Naive thymus-derived CD8-positive, alpha-beta T cell (primary cell): ENCODE measurements at places on chromosomes 12 and 14. TPM values are rescaled to one million over a fixed set of nuclear protein-coding genes. Genes with fewer than 3 reads are reported as not detected.

Gene VAMP1
- total RNA-seq, result 91.4 TPM

Gene EEF1AKMT3
- 4.0 TPM for total RNA-seq

Gene NDRG2
- 35.4 TPM for total RNA-seq

Gene TAS2R31
- 3.2 TPM for total RNA-seq

Gene SNRNP35
- total RNA-seq, result 46.6 TPM

Gene RNASE4
- not detected for total RNA-seq

DNA sequence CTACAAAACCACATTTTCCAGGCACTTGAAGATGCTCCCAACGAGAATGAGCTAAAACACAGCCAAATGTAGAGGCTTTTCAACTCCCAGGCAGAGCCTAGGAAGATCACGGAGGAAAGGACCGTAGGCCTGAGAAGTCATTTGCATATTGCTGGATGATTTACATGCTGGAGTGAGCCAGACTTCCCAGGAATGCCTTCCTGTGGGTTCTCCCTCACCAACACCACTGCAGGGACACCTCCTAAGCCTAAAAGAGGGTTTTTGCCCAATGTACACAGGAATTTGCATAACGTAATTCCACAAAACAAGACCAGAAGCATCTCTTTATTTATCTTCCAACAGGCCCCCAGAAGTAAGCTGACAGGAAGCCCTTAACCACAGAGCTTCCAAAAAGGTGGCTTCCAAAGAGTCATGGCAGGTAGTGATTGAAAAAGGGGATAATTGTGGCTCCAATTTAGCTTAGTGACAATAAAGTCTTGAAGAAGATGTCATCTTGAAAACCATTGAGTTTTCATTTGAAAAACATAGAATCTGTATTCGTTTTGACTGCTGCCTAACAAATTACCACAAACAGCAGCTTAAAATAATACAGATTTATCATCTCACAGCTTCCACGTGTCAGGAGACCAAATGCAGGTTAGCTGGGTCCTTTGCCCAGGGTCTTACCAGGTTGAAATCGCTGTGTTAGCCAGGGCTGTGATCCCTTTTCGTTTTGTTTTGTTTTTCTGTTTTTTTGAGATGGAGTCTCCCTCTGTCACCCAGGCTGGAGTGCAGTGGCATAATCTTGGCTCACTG is 116.2 kb downstream of the EGLN3 start:
- H3K4me3 ChIP-seq, result no peak overlapping the region
- no peaks in the 10 kb centered on the region for H3K36me3 ChIP-seq
- no peak for DNase-seq
- no peaks in the 10 kb centered on the region for H3K27me3 ChIP-seq
- H3K4me1 ChIP-seq, result peaks cover 2% of the 10 kb centered on the region

- no peak overlapping the region for H3K4me3 ChIP-seq
- H3K27me3 ChIP-seq, result peaks cover 3% of the 10 kb centered on the region
- DNase-seq, result no peak
- no peaks in the 10 kb centered on the region for H3K36me3 ChIP-seq
Observed at GRCh38 chr12:21239866-21240265, 94.9 kb downstream of the SLCO1A2 start.

DNA sequence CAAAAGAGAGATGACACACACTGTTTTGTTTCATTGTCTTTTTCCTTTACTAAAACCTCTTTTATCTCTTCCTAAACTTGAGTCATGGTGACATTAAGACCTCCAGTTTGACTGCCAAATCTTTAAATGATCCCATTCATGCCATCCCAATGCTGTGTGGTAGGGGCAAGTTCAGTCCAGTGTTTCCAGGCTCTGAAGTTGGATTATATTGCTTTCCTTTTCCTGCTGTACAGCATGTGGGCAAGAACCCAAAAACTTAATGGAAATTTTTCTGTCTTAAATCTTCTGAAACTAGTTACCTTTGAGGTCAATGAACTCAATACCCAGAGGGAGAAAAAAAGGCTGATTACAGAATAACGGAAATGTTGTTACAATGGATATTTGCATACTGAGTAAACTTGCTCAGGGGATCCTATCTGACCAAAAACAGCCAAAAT is 187.1 kb upstream of the FAR2 start:
- H3K36me3 ChIP-seq, result no peaks in the 10 kb centered on the region
- no peak for DNase-seq
- H3K27ac ChIP-seq, result no peak overlapping the region
- H3K4me1 ChIP-seq, result no peaks in the 10 kb centered on the region

GRCh38 chr12:54390176-54390667 is 5.7 kb upstream of the ZNF385A start:
- H3K36me3 ChIP-seq, result peaks cover 14% of the 10 kb centered on the region
- H3K4me3 ChIP-seq, result peak overlapping the region; percentile 93
- peaks cover 60% of the 10 kb centered on the region for H3K4me1 ChIP-seq
- no peak overlapping the region for H3K27ac ChIP-seq
- H3K27me3 ChIP-seq, result no peaks in the 10 kb centered on the region
- DNase-seq, result no peak

DNA sequence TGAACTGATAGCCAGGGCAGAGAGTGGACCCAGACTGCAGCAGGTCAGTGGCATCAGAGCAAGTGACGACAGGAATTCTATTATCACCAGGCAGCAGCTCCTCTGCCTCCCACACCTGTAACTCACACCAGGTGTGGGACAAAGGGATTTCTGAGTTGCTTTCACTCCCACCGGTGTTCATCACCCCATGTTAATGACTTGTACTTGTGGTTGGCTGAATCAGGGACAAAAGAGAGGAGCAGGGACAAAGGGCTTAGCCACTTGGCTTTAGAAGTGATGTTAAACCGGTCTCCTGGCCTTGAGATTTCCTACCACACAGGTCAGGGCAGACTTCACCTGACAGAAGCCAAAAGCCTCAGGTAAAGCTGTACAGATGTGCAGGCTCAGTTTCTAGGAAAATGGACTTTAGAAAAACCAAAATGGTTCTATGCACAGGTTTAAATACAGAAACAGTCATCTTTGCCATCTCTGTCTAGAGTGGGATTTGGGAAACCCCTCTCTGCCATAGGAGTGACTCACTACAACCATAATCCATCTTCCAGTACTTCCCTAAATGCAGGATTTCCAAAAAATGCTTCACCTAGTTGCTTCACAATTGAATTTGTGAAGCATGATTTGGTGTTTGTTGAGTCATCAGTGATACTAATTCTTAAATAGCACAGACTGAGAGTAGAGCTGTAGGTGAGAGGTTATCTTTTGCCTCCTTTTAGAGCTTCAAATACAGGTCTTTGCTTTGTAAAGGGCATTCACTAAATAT is 158.5 kb downstream of the PRKCH start:
- no peak for DNase-seq
- no peaks in the 10 kb centered on the region for H3K27me3 ChIP-seq
- peak overlapping the region; percentile 99 for H3K27ac ChIP-seq
- peaks cover 90% of the 10 kb centered on the region for H3K4me1 ChIP-seq
- H3K4me3 ChIP-seq, result peak overlapping the region; percentile 78

DNA sequence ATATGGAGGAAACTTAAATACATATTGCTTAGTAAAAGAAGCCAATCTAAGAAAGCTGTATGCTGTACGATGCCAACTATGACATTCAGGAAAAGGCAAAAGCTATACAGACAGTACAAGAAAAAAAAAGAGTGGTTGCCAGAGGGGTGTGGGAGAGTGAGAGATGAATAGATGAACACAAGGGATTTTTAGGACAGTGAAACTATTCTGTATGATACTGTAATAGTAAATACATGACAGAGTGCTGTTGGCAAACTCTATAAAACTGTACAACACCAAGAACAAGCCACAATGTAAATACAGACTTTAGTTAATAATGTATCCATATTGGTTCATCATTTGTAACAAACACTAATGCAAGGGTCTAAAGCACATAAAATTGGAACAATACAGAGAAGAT is 10.9 kb upstream of the MIPOL1 start:
- H3K36me3 ChIP-seq, result no peaks in the 10 kb centered on the region
- H3K4me1 ChIP-seq, result no peaks in the 10 kb centered on the region
- peaks cover 8% of the 10 kb centered on the region for H3K27me3 ChIP-seq
- no peak overlapping the region for H3K27ac ChIP-seq
- no peak for DNase-seq

DNA sequence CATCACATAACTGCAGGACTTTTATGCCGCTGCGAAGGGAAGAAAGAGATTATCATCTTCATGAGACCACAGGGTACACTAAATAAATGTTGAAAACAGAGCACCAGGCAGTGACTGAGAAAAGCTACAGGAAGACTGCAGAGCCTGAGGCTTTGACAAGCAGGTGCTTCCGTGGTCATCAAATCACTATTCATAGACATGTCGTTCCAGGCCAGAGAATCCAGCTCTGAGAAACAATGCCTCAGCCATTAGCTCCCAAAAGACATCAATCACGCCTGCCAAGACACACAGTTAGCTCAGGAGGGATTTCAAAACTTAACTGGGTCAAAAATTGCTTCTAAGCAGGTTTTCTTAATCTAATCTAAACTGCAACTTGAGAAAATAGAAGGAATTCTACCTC is 47.2 kb upstream of the GARIN6 start:
- no peak overlapping the region for H3K4me3 ChIP-seq
- H3K36me3 ChIP-seq, result no peaks in the 10 kb centered on the region
- H3K4me1 ChIP-seq, result no peaks in the 10 kb centered on the region
- no peak for DNase-seq
- H3K27ac ChIP-seq, result no peak overlapping the region

DNA sequence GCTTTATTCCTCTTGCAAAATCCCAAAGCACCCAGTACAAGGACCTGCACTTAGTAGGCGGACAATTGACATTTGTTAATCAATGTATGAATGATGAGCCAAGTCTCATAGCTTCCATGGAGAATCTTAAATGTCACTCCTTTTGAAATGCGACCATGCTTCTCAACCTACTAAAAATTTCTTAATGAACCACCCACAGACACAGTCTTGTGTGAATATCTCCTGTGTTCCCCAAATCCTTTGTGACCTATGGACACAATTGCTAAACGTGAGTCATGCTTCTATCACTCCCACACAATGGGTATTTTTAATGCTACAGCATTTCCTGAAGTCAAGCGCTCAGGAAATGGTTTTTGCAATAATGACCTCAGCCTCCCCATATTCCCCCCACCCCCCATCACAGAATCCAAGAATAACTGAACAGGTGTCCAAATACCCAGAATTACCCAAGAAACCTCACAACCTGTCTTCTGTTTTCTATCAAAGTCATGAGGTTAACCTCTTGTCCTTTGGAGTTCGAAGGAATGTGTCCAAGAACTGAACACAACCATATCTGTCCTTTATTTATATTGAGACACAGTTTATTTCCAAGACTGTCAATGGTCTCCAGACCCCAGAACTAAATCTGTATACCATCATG is 163.6 kb upstream of the PLEKHG7 start:
- peaks cover 46% of the 10 kb centered on the region for H3K4me1 ChIP-seq
- H3K27me3 ChIP-seq, result no peaks in the 10 kb centered on the region
- H3K4me3 ChIP-seq, result peak overlapping the region; percentile 30
- H3K27ac ChIP-seq, result peak overlapping the region; percentile 42

DNA sequence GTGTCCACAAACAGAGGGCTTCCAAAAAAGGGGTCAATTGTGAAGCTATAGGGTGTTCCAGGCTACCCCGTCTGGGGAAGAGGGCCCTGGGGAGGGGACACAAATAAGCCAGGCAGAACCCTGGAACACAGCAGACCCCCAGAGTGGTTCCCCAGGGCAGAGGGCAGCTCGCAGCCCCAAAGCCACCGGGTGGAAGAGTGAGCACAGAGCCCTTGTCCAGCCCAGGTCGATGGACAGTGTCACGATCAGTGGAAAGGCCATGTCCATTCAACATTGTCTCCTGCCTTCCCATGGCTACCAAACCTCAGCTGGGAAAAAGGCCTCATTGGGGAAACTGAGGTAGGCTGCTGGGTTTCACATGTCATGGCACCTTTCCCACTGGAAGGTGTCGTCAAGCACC is 131.4 kb downstream of the DICER1 start:
- no peaks in the 10 kb centered on the region for H3K36me3 ChIP-seq
- H3K4me3 ChIP-seq, result no peak overlapping the region
- peaks cover 3% of the 10 kb centered on the region for H3K27me3 ChIP-seq
- H3K27ac ChIP-seq, result no peak overlapping the region

DNA sequence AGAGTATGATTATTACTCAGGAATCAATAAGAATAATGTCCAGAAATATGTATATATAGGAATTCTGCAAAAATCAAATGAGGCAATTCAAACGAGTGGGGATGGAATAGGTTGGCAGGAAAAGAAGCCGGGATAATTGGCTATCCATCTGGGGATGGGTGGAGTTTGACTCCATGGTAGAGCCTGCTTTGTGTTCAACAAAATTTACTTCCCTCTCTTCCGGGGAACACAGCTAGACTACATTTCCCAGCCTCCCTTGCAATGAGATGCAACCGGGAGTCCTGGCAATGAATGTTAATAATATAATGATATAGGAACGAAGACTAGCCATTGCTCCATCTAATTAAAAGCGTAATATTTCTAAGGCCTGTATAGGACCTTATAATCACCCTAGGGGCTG is 146.6 kb downstream of the EFCAB11 start:
- no peak overlapping the region for H3K27ac ChIP-seq
- no peaks in the 10 kb centered on the region for H3K36me3 ChIP-seq
- H3K27me3 ChIP-seq, result no peaks in the 10 kb centered on the region

DNA sequence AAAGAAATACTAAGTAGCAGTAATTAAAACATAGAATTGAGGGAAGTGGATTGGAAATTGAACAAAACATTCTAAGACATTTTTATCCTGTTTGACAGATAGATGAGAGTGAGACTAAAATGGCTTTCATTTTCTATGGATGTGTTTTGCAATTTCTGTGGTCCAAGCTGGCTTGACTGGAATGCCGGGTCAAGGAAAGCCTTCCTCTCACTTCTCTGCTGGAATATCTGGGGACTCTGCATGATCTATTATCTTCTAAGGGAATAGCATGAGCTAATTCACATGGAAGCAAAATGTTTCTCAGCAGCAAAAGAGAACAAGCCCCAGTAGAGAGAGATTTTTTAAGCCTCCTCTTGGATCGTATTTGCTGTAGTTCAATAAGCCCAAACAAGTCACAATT is 407.9 kb upstream of the ATXN7L3B start:
- no peaks in the 10 kb centered on the region for H3K36me3 ChIP-seq
- no peaks in the 10 kb centered on the region for H3K27me3 ChIP-seq
- H3K4me3 ChIP-seq, result no peak overlapping the region
- DNase-seq, result no peak
- H3K4me1 ChIP-seq, result no peaks in the 10 kb centered on the region

DNA sequence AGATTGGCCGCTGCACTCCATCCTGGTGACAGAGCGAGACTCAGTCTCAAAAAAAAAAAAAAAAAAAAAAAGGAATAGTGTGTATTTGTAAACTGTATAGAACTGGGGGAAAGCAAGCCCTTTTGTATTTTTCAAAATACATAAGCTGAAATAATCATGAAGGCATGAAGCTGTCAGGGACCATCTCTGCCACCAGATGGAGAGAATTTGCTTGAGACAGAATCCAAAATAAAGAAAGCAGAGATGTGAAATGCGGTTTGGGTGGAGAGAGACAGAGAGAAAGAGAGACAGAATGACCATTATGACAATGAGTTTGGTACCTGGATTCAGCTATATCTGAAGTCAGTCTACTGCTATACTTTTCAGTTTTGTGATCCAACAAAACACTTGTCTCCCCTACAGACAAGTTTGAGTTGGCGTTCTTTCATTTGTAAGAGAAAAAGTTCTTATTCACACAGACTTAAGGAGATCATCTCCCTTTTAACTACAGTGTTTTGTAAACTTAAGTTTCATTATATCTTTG is 155.7 kb upstream of the LRIG3 start:
- peaks cover 9% of the 10 kb centered on the region for H3K27me3 ChIP-seq
- no peaks in the 10 kb centered on the region for H3K4me1 ChIP-seq
- no peaks in the 10 kb centered on the region for H3K36me3 ChIP-seq
- no peak overlapping the region for H3K27ac ChIP-seq
- H3K4me3 ChIP-seq, result no peak overlapping the region
- DNase-seq, result no peak
